ENCODE measurements at places on chromosomes 4 and X.

- no peaks in the 10 kb centered on the region for H3K4me1 ChIP-seq
- DNase-seq: no peak
- H3K36me3 ChIP-seq: no peaks in the 10 kb centered on the region
- no peak overlapping the region for H3K4me3 ChIP-seq
Measured at GRCh38 chr4:84647312-84647884, 64.5 kb downstream of the CDS1 start.

- no peaks in the 10 kb centered on the region for H3K36me3 ChIP-seq
- H3K27me3 ChIP-seq: no peaks in the 10 kb centered on the region
- H3K27ac ChIP-seq: no peak overlapping the region
- DNase-seq: no peak
Measured at GRCh38 chrX:119880076-119880475, 8.4 kb downstream of the NDUFA1 start.

DNA sequence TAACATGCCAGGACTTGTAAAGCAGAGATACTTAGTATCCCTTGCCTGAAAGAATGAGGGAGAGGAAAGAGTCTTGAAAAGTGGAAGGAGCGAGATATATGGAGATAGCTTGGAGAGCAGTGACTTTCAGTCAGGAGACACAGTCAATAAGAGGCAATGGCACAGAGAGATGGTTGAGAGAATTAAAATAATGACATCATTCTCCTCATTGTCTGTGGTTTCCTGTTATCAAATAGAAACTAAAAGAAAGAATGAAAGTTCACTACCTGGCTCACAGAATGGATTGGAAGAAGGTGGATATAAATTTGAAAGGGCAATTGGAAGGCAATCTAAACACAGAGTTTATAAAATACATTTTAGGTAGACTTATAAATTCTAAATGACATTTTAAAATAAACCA, 760.2 kb upstream of the AADAT start:
- H3K4me3 ChIP-seq: no peak overlapping the region
- no peaks in the 10 kb centered on the region for H3K36me3 ChIP-seq
- DNase-seq: no peak
- H3K4me1 ChIP-seq: no peaks in the 10 kb centered on the region

- DNase-seq: no peak
- no peak overlapping the region for H3K27ac ChIP-seq
- no peak overlapping the region for H3K4me3 ChIP-seq
- no peaks in the 10 kb centered on the region for H3K27me3 ChIP-seq
Measured at GRCh38 chr4:170777663-170778062, 687.9 kb upstream of the AADAT start.

Data from liver (tissue), 10 donors.